Endodermal cell (in vitro differentiated cells): ENCODE measurements at places on chromosomes 12 and 14. TPM values are rescaled to one million over a fixed set of nuclear protein-coding genes. Genes with fewer than 3 reads are reported as not detected.

DNA sequence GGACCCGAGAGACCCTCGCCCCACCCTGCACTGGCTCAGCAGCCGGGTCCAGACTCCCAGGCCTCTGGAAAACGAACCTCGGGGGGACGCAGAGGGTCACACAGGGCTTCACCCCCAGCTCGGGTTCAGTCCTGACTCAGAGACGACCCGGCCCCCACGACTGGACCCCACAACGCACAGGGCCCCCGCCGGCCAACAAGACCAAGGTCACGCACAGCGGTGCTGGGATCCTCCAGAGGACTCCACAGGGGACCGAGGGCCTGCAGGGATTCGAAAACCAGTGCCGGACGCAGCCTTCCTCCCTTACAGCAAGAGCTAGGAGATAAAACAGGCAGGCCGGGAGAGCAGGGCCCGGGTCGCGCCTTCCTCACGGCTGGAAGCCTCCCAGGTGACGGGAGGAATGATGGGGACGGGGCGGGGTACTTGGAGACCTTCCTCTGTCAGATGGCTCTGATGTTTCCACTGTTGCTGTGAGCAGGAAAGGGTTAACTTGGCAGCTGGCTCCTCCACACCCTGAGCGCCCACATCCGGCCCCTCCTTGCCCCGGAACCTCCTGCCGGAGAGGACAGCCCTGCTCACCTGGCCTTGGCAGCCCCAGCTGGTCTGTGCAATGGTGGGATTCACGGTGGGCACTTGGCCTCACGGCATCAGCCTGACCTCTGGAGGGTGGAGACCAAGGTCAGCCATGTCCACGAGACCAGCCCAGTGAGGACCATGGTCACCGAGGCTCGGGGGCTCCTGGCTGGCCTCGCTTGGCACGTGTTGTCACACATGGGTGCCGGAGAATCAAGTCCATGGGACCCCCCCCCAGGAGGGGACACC, 46.2 kb downstream of the GALNT9 start:
- H3K27me3 ChIP-seq: no peaks in the 10 kb centered on the region
- H3K36me3 ChIP-seq: no peaks in the 10 kb centered on the region
- H3K4me3 ChIP-seq: no peak overlapping the region
- H3K4me1 ChIP-seq: no peaks in the 10 kb centered on the region
- no peak overlapping the region for H3K27ac ChIP-seq

DNA sequence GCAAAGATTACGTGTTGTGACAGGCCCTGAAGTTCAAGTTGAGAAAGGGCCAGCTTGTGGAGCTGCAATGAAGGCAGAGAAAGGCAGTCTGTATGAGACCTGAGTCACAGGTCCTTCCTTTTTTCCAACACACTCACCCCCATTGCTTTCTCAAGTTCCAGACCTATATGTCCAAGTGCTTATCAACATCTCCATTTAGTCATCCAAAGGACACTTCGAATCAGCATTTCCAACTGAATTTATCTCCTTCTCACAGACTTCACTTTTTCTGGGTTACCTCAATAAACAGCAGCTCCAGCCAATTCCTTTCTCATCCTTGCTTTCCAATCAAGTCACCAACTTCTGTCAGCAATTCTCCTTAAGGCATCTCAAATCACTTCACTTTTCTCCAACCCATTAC, 56.4 kb upstream of the KIF21A start:
- no peak overlapping the region for H3K27ac ChIP-seq
- H3K4me1 ChIP-seq: no peaks in the 10 kb centered on the region
- H3K4me3 ChIP-seq: no peak overlapping the region
- DNase-seq: no peak
- no peaks in the 10 kb centered on the region for H3K27me3 ChIP-seq

- H3K4me1 ChIP-seq: no peaks in the 10 kb centered on the region
- no peak overlapping the region for H3K4me3 ChIP-seq
- no peaks in the 10 kb centered on the region for H3K27me3 ChIP-seq
- no peak for DNase-seq
Measured at GRCh38 chr12:62522984-62523383, 56.4 kb downstream of the MON2 start.

DNA sequence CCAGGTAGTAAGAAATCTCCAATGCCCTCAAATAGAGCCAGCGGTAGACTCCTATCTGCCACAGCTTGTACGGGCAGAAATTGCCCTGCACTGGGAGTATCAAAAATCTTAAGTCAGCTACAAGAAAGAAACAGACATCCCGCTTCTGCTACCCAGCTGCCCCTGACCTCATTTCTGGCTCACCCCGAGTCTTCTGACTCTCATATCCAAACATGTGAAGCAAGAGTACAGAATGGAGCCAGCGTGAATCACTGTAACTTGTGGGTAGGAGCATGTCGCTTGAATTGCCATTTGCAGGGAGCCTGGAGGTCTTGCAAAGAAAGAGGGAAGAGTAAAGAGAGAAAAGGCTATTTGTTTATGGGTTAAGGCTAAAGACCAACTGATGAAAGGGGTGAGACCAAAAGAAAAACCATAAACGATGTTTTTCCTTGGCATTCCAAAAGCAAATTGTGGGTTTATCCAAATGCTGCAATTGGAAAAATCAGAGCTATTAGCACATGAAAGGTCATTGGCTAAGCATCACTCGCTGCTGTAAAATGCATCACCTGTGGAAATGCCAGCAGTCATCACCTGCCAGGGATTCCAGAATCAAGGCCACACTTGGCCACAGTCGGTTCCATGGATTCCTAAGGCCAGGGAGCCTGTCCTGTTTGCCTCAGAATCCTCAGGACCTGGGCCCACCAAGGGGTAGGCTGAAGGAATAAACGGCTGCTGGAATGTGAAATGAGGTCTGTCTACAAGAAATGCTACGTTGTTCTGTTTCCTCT, 86.6 kb downstream of the FOXN3 start:
- no peak overlapping the region for H3K4me3 ChIP-seq
- no peaks in the 10 kb centered on the region for H3K27me3 ChIP-seq
- no peak for DNase-seq
- H3K4me1 ChIP-seq: peaks cover 7% of the 10 kb centered on the region
- H3K27ac ChIP-seq: no peak overlapping the region

- H3K36me3 ChIP-seq: no peaks in the 10 kb centered on the region
- peak overlapping the region; percentile 71 for H3K27ac ChIP-seq
- H3K27me3 ChIP-seq: no peaks in the 10 kb centered on the region
- H3K4me1 ChIP-seq: no peaks in the 10 kb centered on the region
Measured at GRCh38 chr12:75837700-75838099, 193.9 kb downstream of the PHLDA1 start.

Gene PZP
- total RNA-seq: 0.20 TPM in 1 of 2 replicates, not detected in the other

- no peak overlapping the region for H3K4me3 ChIP-seq
- no peak for DNase-seq
- H3K36me3 ChIP-seq: peaks cover 11% of the 10 kb centered on the region
- H3K27ac ChIP-seq: no peak overlapping the region
- no peaks in the 10 kb centered on the region for H3K4me1 ChIP-seq
Measured at GRCh38 chr14:103723748-103724081, 8.1 kb downstream of the ZFYVE21 start.

GRCh38 chr14:92451245-92451644, 62.3 kb upstream of the RIN3 start:
- H3K27ac ChIP-seq: no peak overlapping the region
- peaks cover 7% of the 10 kb centered on the region for H3K27me3 ChIP-seq
- peaks cover 6% of the 10 kb centered on the region for H3K4me1 ChIP-seq
- H3K4me3 ChIP-seq: no peak overlapping the region
- H3K36me3 ChIP-seq: no peaks in the 10 kb centered on the region
- peak; percentile 58 for DNase-seq

GRCh38 chr14:76990084-76990483, 38.4 kb downstream of the IRF2BPL start:
- no peak overlapping the region for H3K4me3 ChIP-seq
- peaks cover 23% of the 10 kb centered on the region for H3K4me1 ChIP-seq
- no peak for DNase-seq
- H3K27me3 ChIP-seq: no peaks in the 10 kb centered on the region
- no peak overlapping the region for H3K27ac ChIP-seq

Gene SGPP1
- 10.1 to 20.3 TPM (median 18.4 TPM) in 3 replicates for total RNA-seq

- H3K36me3 ChIP-seq: no peaks in the 10 kb centered on the region
- no peaks in the 10 kb centered on the region for H3K27me3 ChIP-seq
- peak; percentile 70 for DNase-seq
- H3K4me1 ChIP-seq: peaks cover 5% of the 10 kb centered on the region
Measured at GRCh38 chr12:26109343-26109881, 15.4 kb downstream of the BHLHE41 start.

Gene SPTLC2
- total RNA-seq: 30.8 and 32.7 TPM in 2 replicates

DNA sequence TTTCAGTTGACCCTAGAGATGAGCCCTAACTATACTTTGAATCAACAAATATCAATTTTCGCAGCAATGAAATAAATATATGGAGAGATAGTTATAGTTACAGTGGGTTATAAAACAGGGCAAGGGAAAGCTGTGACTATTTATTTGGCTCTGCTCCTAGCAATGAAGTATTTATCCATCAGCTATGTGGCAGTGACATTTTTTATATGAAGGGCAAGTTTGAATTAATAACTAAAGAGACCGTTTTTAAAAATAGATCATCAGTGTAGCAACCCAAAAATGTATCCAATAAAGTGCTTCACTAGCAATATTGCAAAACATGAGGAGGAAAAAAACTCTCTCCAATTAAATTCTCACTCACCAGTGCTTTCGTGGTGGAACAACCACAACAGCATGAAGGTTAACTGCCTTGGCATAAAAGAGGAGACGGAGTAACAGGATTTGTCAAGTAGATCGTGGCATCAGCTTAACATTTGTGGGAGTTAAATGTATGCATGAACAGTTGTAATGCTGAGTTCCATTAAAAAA, 58.1 kb upstream of the NUDT4 start:
- no peaks in the 10 kb centered on the region for H3K27me3 ChIP-seq
- H3K4me3 ChIP-seq: no peak overlapping the region
- no peaks in the 10 kb centered on the region for H3K4me1 ChIP-seq
- H3K36me3 ChIP-seq: no peaks in the 10 kb centered on the region
- no peak overlapping the region for H3K27ac ChIP-seq

Gene PRIMA1
- total RNA-seq: 16.2 and 20.8 TPM in 2 replicates

- H3K27ac ChIP-seq: no peak overlapping the region
- no peaks in the 10 kb centered on the region for H3K36me3 ChIP-seq
- no peak for DNase-seq
- H3K27me3 ChIP-seq: no peaks in the 10 kb centered on the region
Measured at GRCh38 chr12:60042835-60043234, 447.0 kb downstream of the SLC16A7 start.
